ENCODE measurements at places on chromosomes 4 and X. TPM values are rescaled to one million over a fixed set of nuclear protein-coding genes. Genes with fewer than 3 reads are reported as not detected.
A peak's percentile ranks its signal among the peaks of the same experiment; 100 is the strongest.

DNA sequence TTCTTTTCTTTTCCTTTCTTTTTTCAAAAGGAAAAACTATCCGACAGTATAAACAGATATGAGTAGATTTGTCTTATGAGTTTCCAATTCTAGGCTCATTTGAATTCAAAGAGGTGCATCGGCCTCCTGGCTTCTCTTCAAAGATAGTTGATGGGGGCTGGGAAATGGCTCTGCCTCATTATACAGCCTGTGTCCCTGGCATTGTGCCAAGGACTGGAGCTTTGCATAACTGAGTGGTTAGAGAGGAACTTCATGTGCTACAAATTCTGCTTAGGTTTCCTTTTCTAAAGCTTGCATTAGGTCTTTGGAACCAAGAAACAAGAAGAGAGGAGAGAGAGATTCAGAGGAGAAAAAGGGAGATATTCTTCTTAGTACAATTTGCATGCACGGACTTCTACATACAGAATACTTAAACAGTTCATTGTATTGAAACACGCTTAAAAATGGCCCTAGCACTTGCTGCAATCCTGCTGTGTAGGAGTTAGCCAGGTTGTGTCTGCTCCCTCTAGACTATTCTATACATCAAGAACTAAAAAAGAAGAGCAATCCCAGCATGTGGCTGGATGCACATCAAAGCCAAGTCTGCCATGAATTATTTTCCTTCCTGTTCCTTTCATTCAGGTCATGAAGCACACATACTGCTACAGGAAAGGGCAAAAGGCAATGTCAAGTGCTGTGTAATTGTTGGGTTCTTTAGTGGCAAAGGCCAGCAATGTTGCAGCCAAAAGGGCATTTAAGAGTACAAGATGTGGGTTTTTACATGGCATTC is 70.9 kb downstream of the INTS12 start:
- no peak for DNase-seq

GRCh38 chrX:152869972-152870371 is 27.9 kb upstream of the ZNF185 start:
- no peak for DNase-seq

DNA sequence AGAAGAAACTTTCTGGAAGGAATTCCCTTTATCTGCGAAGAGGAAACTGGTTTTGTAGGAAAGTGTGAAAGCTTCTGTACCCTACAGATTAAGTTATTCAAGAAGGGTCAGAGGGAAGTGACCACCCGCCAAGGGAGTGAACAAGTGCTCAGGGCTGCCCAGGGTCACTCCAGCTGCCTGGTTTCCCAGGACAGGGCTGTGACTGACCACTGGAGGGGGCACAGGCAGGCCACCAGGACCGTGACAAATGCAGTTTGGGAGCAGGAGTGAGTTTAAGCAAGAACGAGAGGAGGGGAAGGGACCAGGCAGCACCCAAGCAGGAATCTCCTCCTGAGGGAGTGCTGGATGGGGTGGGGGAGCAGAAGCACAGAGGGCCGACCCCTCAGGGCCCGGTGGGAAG is 34.2 kb downstream of the ZFYVE28 start:
- no peak for DNase-seq

DNA sequence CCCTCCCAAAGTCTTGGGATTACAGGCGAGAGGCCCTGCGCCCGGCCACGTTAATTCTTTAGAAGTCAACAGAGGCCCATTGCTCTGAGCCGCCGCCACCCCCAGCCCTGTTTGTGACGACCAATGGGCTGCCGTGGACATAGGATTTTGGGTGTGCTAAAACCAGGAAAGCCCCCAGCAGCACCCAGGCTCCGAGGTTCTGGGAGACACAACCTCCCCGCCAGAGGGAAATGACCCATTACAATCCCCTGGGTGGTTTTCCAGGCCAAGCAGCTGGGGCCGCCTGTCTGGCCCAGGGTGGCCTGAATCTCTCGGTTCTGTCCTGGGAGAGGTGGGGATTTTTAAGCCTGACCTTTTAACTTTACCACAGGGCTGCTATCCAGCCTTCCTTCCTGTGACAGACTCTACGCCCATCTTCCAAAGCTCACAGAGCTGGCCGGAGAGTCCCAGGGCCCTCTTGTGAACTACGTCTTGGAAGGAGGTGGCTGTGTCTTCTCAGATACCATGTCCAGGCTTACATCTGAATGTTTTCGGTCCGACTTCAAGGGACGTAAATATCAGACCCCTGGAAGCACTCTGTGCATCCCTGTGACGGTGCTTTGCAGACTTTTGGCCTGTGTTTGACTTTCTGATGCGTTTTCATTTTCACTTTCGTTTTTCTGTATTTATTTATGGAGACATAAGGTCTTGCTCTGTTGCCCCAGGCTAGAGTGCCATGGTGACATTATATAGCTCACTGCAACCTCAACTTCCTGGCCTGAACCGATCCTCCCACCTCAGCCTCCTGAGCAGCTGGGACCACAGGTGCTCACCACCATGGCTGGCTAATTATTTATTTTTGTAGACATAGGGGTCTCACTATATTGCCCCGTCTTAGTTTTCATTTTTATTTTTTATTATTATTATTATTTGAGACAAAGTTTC is 36.0 kb downstream of the P2RY8 start:
- no peak for DNase-seq

CUL4B gene
- 33.4 TPM for total RNA-seq

DNA sequence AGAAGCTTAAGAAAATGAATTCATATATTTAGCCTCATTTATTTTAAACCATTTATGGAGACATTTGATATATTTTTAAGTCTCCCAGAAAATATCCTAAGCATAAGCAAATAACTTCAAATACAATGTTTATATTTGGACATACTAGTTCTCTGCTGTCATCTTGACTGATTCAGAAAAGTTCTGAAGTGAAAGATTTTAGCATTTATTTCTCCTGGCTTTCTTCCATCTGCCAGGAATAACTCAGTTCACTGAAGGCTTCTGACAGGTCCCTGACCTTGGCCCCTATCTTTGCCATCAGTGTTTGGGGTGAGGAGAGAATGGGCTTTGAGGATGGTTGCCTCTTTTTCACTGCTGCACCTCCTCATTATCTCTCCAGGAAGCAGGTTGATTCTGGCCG is 115.7 kb downstream of the SLIT2 start:
- DNase-seq: no peak

DNA sequence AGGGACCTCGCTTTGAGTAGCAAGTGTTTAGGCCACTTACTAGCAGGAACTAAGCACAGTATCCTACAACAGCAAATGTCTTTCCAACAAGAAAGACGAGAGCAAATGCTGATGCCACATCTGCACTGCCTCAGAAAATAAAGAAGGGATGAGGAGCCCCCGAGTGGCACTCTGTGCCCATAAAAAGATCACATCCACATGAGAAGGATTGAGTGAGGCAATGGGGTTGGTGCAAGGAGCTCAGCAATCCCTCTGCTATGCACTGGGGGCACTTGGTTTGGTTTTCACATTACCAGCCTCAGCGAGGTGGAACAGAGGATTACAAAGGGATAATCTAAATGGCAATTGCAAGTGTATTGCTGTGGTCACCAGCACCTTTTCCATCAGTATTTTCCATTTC is 252.8 kb upstream of the SLC7A11 start:
- no peak for DNase-seq

DNA sequence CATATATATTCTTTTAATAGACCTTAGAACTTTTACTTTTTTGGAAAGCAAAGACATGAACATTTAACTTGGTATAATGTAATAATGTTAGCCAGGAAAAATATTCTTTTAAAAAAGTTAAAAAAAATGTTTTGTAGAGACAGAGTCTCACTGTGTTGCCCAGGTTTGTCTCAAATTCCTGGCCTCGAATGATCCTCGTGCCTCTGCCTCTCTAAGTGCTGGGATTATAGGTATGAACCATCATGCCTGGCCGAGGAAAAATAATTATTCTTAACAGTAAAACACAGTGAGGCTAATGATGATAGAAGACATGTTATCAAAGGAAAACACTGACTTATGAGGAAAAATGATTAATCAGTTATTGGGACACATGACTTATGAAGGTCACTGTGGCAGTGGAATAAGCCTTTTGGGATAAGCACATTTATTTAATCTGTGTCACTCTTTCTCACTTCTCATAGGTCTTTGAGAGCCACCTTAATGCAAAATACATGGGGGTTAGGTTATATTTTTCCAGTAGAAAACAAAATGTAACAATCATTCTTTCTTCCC is 6.0 kb upstream of the BMP2K start:
- DNase-seq: no peak

TMPRSS11E gene
- not detected for total RNA-seq

DNA sequence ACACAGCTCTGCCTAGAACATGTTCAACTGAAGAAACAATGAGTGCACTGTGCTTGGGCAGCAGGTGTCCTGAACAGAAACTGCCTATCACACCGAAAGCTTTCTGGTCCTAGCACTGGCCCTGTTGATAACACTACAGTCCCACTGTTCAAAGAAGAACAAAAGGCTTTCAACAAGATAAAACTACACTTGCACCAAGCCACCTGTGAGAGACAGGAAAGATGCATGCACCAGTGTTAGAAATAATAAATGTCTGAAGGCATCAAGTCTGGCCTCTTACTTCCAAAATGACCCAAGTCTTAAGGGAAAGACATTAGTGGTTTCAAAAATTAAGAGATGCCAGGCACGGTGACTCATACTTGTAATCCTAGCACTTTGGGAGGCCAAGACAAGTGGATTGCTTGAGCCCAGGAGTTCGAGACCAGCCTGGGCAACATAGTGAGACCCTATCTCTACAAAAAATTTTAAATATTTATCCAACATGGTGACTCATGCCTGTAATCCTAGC is 68.7 kb downstream of the APBB2 start:
- no peak for DNase-seq

DNA sequence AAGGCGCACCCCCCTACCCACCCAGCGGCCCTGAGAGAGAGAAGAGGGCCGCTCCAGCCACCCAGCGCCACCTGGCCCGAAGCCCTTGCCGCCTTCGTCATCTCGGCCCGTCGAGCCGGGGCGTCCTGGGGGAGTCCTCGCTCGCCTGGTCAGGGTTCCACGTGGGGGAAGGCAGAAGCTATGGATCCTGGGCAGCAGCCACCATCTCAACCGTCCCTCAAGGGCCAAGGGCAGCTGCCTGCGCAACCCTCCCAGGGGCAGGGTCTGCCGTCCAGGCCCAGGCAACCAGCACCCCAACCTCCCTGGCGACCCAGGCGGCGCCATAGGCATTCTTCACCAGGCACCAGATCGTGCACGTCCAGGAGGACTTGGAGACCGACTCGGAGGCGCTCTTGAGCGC is 51.5 kb upstream of the IL13RA2 start:
- no peak for DNase-seq

DNA sequence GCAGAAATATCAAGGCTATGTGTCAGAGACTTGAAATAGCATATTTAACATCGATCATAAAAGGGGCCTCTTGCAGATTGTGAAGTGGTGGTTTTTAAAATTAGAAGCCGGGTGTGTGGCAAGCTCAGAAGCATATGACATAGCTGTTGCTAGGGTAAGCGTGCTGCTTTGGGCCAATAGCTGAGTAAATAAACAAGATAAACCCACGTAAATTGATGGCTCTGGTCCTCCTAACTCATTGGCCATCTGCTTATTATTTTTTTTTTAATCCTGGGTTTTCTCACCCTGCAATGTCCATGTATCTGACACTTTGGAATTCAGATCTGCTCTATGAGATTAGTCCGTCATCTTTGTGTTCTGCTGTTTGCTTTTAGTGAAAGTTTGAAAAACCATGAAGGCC is 32.6 kb upstream of the STOX2 start:
- no peak for DNase-seq

GRCh38 chrX:125205133-125205917 is 114.3 kb upstream of the TEX13C start:
- DNase-seq: peak; percentile 37

DNA sequence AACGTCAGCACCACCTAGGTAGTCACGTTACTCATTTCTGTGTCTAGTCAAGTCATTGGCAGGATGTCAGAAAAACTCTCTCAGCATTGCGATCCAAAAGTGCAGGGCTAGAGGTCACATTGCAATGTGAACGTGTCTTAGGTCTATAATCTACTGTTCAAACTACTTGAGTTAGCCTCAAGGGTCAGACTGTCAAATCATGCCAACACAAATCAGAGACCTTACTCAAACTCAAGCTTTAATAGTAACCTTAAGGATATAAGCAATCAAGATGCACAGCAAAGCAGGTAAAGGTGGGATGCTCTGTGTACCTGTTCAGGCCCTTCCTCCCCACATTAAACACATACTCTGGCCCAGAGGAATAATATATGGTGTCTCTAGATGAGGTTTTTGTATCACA is 114.4 kb upstream of the NOCT start:
- no peak for DNase-seq

DNA sequence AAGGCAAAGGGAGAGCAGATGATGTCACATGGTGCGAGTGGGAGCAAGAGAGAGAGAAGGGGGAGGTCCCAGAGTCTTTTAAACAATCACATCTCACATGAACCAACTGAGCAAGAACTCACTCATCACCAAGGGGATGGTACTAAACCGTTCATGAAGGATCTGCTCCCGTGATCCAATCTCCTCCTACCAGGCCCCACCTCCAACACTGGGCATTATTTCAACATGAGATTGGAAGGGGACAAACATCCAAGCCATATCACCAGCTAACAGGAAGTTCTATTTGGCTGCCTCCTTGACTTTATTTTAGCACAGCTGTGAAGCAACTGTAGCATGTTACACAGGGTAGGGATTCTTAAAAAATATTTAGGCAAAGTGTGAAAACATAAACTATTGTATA is 102.5 kb downstream of the DDIT4L start:
- no peak for DNase-seq

GRCh38 chr4:79632114-79632513 is 224.1 kb upstream of the GK2 start:
- no peak for DNase-seq

DNA sequence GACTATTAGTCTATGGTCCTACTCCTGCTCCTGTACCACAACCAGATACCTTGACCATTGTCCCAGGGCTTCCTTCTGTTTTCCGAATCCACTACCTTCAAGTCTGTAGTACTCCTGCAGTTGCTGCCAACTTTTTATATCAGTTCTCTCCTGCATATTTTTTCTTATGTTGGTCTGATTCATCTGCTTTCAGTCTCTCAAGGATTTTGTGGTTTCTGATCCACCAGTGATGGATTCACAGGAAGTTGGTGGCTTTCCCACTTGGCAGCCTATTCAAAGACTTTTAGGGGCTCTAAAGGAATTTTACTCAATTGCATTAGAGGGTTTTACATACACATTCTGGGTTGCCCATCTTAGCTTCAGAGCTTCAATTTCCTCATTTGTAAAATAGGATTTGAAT is 23.6 kb downstream of the KIF4A start:
- no peak for DNase-seq

CPLX1 gene
- total RNA-seq: not detected

PNPLA4 gene
- 19.0 TPM for total RNA-seq

IL13RA1 gene
- total RNA-seq: 32.0 TPM

RGN gene
- total RNA-seq: 4.4 TPM

PABPC1L2B gene
- 0.17 TPM for total RNA-seq

EMCN gene
- 0.34 TPM for total RNA-seq

DNA sequence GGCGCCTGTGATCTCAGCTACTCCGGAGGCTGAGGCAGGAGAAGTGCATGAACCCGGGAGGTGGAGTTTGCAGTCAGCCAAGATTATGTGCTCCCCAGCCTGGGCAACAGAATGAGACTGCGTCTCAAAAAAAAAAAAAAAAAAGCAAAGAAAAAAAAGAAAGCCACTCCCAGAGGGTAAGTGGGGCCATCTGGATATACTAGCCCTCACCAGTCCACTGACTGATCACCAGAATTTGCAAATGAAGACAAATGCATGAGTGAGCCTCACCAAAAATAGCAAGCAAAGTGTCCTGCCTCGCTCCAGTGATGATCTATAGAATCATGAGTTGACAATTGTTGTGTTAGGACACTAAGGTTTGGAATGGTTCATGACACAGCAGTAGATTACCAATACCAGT is 47.6 kb downstream of the ZFP42 start:
- DNase-seq: no peak

USP26 gene
- not detected for total RNA-seq

NSG1 gene
- 9.7 TPM for total RNA-seq

SH3D19 gene
- 26.0 TPM for total RNA-seq

Measured in kidney epithelial cell (primary cell).